A673 (cell line): ENCODE measurements at places on chromosomes 2 and 18. TPM values are rescaled to one million over a fixed set of nuclear protein-coding genes. Genes with fewer than 3 reads are reported as not detected.

DNA sequence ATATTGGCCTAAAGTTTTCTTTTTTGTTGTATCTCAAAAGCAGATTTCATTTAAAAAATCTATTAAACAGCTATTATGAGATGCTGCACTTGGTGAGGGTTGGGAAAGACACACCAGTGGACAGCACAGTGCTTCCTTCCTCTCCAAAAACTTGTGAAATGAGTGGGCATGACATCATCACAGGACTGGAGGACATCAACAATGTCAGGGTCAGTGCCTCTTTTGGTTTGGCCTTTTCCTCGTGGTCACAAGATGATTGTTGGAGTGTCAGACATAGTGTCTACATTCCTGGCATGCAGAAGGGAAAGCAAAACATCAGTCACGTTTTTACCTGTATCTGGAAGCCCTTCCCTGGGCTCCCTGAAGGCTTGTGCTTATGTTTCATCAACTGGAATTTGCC lies 49.6 kb downstream of the IL1R2 start:
- no peaks in the 10 kb centered on the region for H3K36me3 ChIP-seq
- H3K27me3 ChIP-seq, result peaks cover 56% of the 10 kb centered on the region
- no peaks in the 10 kb centered on the region for H3K4me1 ChIP-seq
- no peak overlapping the region for H3K27ac ChIP-seq

GRCh38 chr2:101185085-101185484 lies 33.9 kb upstream of the TBC1D8 start:
- H3K27me3 ChIP-seq, result no peaks in the 10 kb centered on the region
- no peak for DNase-seq
- H3K36me3 ChIP-seq, result no peaks in the 10 kb centered on the region
- no peak overlapping the region for H3K4me3 ChIP-seq
- no peak overlapping the region for H3K27ac ChIP-seq
- no peaks in the 10 kb centered on the region for H3K4me1 ChIP-seq

DNA sequence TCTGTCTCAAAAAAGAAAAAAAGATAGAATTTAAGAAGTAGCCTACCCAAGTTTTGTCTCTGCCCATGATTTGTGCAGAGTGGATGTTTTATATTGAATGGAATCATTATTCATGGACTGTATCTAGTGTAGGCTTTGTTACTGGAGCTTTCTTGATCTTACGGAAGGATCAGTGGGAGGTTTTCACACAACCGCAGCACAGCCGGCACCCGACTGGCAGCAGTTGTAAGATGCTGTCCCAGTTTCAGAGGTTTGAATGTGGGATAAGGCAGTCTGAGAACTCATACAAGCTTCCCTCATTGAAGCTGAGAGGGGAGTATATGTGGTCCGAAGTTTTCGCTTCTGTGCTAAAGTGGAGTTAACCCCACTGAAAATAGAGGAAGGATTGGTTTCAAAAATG lies 19.7 kb upstream of the SAG start:
- no peak for DNase-seq
- H3K4me3 ChIP-seq, result no peak overlapping the region
- no peaks in the 10 kb centered on the region for H3K27me3 ChIP-seq
- H3K4me1 ChIP-seq, result no peaks in the 10 kb centered on the region

DNA sequence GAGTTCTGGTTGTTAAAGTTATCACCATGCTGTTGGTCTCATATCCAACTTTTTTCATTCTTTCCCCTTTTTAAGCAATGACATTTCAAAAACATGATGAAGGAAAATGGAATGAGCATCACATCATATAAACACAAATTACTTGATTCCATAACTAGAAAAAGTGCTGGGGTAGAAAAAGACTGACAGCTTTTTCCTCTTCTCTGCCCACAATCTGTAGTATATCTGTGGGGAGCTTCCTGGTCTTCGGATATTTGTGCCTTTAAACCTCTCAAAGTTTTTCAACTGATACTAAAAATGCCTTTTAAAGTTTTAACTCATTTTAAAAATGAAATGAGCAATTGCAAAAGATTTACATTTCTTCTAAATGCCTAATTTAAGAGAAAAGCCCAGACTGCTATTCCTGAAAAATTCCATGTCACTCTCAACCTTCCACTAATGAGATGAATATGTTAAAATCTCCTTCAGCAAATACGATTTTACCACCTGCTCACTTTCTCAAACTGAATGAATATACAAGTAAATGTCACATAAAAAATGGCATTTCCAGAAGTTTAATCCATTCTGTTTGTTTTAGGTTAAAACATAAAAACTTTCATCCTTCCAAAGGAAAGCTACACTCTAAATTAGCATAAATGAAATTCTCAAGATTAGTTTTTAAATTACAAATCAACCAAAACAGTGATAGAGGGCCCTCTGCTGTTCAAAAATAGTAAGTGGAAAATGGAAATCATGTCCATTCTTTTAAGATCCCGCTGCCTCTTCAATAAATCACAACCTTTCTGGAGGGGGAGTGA lies 2.1 kb downstream of the DNAH7 start:
- no peak overlapping the region for H3K27ac ChIP-seq
- H3K4me1 ChIP-seq, result peaks cover 10% of the 10 kb centered on the region
- no peaks in the 10 kb centered on the region for H3K36me3 ChIP-seq
- H3K4me3 ChIP-seq, result no peak overlapping the region

The UGT1A4 gene
- 0.11 TPM in 1 of 2 replicates, not detected in the other for total RNA-seq

The ELOA2 gene
- total RNA-seq, result not detected in 2 replicates

The LRRTM1 gene
- total RNA-seq, result not detected in 2 replicates

The NCKAP5 gene
- total RNA-seq, result 26.6 and 33.1 TPM in 2 replicates
